ENCODE measurements at places on chromosomes 2 and 18. TPM values are rescaled to one million over a fixed set of nuclear protein-coding genes. Genes with fewer than 3 reads are reported as not detected.

MAP3K19 gene
- not detected for total RNA-seq

UBE2F gene
- 58.9 TPM for total RNA-seq

REG3A gene
- total RNA-seq, result not detected

SLC38A11 gene
- not detected for total RNA-seq

DNA sequence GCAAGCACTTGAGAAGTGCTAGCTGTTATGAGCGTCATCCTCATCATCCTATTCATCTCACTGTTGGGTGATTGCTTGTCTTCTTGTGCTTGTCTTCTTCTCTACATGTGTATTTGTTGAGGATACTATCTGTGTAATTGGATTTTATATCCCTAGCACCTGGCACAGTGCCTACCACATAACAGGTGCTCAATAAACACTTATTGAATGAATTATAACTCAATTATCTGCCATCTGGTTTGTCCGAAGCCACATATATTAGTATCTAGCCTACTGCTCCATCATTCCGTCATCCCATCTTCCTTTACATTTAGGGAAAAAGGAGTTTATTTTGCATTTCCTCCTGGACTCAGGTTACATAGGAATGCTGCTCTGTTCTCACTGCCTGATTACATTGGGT is 330.4 kb upstream of the ETAA1 start:
- no peaks in the 10 kb centered on the region for H3K4me1 ChIP-seq
- no peaks in the 10 kb centered on the region for H3K36me3 ChIP-seq
- H3K27me3 ChIP-seq, result no peaks in the 10 kb centered on the region

- H3K27me3 ChIP-seq, result no peaks in the 10 kb centered on the region
- no peak for DNase-seq
- peak overlapping the region; percentile 86 for H3K4me3 ChIP-seq
- peaks cover 20% of the 10 kb centered on the region for H3K36me3 ChIP-seq
- peaks cover 41% of the 10 kb centered on the region for H3K4me1 ChIP-seq
- peak overlapping the region; percentile 95 for H3K27ac ChIP-seq
Measured at GRCh38 chr18:36828157-36828629, 609 bp downstream of the TPGS2 start.

DNA sequence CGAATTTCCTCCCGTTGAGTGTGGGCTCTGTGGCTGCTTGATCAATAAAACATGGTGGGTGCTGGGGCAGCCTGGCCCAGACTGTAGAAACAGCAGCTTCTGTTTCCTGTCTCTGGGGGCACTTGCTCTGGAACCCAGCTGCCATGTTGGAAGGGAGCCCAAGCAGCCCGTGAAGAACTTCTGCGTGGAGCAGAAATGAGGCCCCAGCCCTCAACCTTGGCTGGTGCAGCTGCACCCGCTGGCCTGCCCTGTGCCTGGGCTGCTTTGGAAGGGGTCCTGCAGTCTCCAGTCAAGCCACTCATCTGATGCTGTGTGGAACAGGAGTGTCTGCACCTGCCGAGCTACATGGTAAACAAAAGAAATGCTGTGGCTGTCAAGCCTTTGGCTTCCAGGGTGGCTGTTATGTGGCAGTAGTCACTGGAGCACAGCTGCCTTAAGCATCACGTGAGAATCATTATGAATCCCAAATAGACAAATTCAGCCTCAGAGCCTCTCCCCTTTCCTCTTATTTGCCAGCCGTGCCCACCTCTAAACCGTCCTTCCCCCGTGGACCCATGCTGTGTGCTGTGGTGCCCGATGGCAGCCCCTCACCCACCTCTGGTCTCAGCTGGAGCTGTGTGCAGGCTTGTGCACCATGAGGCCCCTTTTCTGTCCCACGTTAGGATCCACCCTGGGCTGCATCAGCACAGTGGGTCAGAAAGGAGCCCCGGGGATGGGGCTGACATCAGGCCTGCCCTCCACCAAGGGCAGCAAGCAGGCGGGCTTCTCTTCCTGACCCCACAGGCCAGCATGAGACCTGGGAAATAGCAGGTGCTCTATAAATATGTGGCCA is 134.0 kb upstream of the HDAC4 start:
- H3K36me3 ChIP-seq, result no peaks in the 10 kb centered on the region
- no peaks in the 10 kb centered on the region for H3K4me1 ChIP-seq
- peaks cover 10% of the 10 kb centered on the region for H3K27me3 ChIP-seq
- DNase-seq, result no peak
- no peak overlapping the region for H3K4me3 ChIP-seq
- no peak overlapping the region for H3K27ac ChIP-seq

- no peak for DNase-seq
- H3K27me3 ChIP-seq, result no peaks in the 10 kb centered on the region
- H3K27ac ChIP-seq, result no peak overlapping the region
Measured at GRCh38 chr2:116717832-116718231, 1096.7 kb upstream of the DDX18 start.

DNA sequence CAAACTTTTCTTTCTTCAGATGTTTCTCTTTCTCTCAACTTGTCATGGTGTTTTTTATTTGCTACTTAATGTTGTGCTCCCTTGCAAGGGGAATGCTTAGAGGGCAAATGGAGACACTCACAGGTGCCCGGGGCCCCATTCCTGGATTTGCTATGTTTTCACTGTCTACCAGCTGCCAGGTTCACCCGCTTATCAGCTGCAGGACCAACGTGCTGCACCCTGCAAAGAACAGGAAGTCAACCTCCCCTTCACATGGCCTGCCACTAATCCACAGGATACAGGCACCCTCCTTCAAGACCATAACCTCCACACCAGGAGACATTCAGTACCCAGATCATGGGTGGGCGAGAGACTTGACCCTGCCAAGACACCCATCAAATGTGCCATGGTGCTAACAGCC is 237.6 kb upstream of the STON1 start:
- H3K36me3 ChIP-seq, result peaks cover 11% of the 10 kb centered on the region
- H3K4me3 ChIP-seq, result no peak overlapping the region
- H3K27ac ChIP-seq, result no peak overlapping the region
- no peak for DNase-seq
- peaks cover 9% of the 10 kb centered on the region for H3K4me1 ChIP-seq

- no peaks in the 10 kb centered on the region for H3K36me3 ChIP-seq
- DNase-seq, result no peak
- no peaks in the 10 kb centered on the region for H3K27me3 ChIP-seq
- no peak overlapping the region for H3K27ac ChIP-seq
Measured at GRCh38 chr2:212409560-212409959, 129.0 kb downstream of the ERBB4 start.

DNA sequence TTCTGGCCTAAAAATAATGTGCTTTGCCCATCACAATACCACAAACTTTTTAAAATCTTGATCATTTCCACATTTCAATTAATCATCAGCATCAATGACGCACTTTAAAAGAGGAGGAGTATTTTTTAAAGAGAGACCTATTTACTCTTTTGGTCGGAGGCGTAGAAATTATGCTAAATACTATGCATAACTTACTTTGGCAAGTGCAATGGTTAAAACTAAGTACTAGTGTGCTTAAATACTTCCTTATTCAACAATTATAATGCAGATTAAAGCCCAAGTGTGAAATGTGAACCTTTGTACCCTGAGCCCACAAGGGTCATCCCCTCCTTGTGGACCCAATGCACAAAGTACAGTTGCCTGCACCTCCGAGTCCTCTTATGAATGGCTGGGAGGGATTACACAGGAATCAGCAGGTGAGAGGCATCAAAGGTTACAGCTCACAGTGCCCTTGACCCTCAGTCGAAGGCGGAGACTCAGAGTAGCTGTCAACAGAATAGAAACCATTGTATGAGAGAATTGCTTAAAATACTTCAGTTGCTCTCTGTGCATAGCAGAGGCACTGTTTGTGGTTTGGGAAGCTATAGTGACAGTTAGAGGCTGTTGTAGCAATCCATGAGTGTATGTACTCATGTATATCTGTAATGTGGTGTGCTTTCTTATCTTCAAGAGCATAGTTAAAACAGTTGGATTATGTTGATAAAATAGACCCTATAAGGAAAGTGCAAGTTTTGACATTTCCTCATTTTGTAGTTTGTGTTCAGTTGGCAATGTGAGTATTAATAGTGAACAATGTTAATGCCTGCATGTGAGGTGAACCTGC is 151.7 kb upstream of the ITGA4 start:
- peaks cover 70% of the 10 kb centered on the region for H3K4me1 ChIP-seq
- DNase-seq, result peak; percentile 62
- peaks cover 4% of the 10 kb centered on the region for H3K36me3 ChIP-seq
- no peaks in the 10 kb centered on the region for H3K27me3 ChIP-seq

DNA sequence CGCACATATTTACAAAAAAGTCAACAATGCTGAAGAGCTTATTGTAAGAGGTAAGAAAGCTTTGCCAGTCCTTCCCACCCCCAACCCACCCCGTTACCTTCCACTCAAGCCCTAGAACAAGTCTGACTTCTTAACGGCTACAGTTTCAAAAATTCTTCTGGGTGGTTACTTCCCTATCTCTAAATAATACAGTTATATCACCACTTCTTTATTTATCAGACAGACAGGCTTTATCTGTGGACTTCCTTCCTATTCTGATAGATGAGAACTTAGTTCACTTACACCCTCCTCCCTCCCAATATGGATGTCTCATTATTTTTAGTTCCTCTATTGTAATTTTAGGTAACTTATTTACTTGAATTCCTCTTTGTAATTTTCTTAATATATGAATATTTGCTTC is 26.7 kb upstream of the ACTR3 start:
- DNase-seq, result no peak
- H3K4me3 ChIP-seq, result no peak overlapping the region
- no peaks in the 10 kb centered on the region for H3K27me3 ChIP-seq

DNA sequence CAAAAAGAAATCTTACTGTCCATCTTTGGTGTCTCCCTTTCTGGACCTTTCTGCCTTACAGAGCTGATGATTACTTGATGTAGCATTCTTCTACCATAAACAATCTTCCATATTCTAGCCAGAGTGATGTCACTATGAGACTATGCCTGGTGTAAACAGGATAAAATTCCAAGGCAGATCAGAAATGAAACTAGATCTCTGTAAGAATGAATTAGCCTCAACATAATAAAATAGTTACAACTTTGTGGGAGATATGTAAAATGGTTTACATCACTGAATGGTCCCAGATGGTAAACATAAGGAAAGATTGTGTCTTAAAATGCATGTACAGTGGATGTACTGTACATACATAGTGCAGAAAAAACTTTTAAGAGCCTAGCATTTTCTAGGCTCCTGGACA is 112.3 kb upstream of the ZNF521 start:
- H3K4me3 ChIP-seq, result no peak overlapping the region
- H3K27ac ChIP-seq, result no peak overlapping the region
- no peaks in the 10 kb centered on the region for H3K4me1 ChIP-seq
- no peak for DNase-seq
- no peaks in the 10 kb centered on the region for H3K36me3 ChIP-seq

GRCh38 chr18:3037423-3037915 is 24.5 kb upstream of the LPIN2 start:
- H3K4me1 ChIP-seq, result peaks cover 11% of the 10 kb centered on the region
- no peaks in the 10 kb centered on the region for H3K27me3 ChIP-seq
- DNase-seq, result no peak
- no peak overlapping the region for H3K4me3 ChIP-seq
- H3K27ac ChIP-seq, result no peak overlapping the region
